NCI-H1105 (cell line): ENCODE measurements at places on chromosomes 6 and 20.

DNA sequence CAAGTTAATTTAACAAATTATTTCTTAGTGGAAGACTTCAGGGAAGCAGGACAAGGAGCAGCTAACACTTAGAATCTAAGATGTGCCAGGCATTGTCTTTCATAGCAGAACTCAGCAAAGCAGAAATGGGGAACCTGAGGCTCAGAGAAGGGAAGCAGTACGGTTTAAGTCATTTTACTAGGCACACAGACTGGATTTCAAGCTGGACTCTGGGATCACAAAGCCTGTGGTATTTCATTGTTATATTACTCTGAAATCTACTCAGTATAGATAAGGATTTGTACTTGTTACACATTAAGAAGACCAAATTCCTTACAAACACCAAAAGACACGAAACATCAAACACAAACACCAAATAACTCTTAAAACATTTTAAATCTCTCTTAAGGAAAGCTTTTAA is 199.6 kb downstream of the ISM1 start:
- DNase-seq = no peak

DNA sequence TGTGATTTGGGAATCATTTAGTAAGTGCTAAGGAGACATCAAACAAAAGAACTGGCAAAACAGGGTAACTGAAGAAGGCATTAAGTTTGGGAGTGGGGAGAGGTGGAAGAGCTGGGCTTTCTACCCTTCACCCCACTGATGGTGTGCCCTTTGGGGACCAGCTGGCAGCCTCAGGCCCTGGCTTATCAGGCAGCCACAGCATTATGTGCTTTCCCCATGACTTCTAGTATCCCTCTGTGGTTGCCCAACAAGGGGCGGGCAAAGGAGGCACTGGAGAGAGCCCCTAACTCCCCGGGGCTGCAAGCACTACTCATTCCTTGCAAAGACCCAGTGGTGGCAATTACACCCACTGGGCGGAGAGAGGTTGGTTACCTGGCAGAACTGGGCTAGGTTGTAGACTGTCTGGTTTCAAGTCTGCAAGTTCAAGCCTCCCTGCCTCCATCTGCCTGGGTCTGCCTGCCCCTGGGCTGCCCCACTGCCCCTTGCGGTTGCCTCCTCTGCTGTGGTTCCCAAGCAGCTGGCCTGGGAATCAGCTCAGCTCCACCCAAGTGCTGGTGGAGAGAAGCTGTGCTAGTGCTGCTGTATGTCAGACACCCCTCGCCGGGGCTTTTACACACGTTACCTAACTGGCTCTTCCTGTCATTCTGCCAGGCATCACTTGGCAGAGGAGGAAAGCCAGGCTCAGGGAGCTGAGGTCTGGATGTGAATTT is 29.9 kb downstream of the KCNK5 start:
- DNase-seq = no peak

DNA sequence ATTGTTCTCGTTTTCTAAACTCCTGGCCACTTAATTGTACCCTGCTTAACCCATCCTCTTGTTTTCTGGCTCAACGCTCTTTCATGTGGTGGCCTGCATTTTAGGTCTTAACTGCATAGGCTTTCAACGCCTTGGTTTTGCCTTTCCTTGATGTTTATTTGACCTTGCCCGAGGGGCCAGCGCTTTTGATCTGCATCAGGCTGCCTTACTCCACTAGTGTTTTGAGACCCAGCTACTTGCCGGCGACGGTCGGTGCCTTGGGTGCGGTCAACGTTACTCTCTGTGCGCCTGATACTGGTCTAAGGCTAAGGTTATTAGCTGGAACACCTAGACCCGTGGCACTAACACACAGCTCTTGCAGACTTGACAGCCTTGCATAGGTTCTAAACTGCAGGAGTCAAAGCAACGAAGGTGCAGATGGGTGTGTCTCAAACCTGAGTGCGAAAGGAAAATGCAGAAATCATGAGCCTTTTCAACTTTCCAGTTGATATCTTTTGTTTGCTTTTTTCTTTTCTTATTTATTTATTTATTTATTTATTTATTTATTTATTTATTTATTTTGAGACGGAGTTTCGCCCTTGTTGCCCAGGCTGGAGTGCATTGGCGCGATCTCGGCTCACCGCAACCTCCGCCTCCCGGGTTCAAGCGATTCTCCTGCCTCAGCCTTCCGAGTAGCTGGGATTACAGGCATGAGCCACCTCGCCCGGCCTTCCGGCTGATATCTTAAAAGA is 138.8 kb downstream of the HFE start:
- DNase-seq = no peak

GRCh38 chr20:58475466-58475865 is 39.7 kb downstream of the APCDD1L start:
- no peak for DNase-seq

GRCh38 chr6:139570166-139570565 is 195.7 kb upstream of the CITED2 start:
- DNase-seq = no peak

GRCh38 chr6:137427656-137428290 is 66.4 kb downstream of the OLIG3 start:
- DNase-seq = no peak

DNA sequence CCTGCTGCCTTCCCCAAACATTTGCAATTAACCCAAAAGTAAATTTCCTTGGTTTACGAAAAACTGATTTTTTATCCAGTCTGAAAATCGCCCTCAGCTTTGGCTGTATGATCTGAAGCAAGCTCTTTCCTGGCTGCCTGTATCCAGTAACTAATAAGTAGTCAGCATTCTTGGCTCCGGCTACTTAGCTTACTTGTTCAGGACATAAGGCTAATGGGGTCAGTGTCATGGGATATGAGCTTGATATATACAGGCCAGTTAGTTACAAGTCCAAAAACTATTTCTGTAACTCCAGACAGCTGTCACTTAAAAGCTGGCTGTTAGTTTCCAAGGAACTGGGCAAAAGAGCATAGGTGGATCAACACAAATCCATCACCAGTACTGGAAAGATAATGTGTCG is 56.2 kb downstream of the KHDC1L start:
- no peak for DNase-seq

DNA sequence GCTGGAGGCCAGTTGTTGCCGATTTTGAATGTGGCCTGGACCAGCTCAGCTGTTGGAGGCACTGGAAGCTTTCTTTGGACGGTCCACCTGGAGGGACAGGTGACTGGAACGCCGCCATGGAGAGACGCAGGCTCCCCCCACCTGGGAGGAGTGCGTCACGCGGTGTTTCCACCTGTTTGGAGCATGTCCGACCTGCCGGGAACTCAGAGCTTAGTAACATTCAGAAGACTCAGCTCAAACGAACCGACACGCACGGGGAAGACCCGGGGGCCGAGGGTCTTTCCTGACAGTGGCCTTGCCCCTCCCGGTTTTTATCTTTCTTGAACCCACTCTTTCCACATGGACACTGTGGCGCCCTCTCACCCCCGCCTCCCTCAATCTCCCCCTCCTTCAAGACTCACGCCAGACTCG is 141.6 kb downstream of the SMOC2 start:
- no peak for DNase-seq

GRCh38 chr20:12016291-12016690 is 98.6 kb downstream of the BTBD3 start:
- no peak for DNase-seq

GRCh38 chr6:26593278-26594130 is 3.2 kb upstream of the ABT1 start:
- no peak for DNase-seq

- no peak for DNase-seq
Measured at GRCh38 chr6:45927421-45928320, 88.0 kb downstream of the CLIC5 start.

GRCh38 chr20:38432292-38432691 is 2.8 kb downstream of the SNHG17 start:
- DNase-seq = no peak

- no peak for DNase-seq
Measured at GRCh38 chr20:23679133-23680092, 9.4 kb downstream of the CST4 start.

DNA sequence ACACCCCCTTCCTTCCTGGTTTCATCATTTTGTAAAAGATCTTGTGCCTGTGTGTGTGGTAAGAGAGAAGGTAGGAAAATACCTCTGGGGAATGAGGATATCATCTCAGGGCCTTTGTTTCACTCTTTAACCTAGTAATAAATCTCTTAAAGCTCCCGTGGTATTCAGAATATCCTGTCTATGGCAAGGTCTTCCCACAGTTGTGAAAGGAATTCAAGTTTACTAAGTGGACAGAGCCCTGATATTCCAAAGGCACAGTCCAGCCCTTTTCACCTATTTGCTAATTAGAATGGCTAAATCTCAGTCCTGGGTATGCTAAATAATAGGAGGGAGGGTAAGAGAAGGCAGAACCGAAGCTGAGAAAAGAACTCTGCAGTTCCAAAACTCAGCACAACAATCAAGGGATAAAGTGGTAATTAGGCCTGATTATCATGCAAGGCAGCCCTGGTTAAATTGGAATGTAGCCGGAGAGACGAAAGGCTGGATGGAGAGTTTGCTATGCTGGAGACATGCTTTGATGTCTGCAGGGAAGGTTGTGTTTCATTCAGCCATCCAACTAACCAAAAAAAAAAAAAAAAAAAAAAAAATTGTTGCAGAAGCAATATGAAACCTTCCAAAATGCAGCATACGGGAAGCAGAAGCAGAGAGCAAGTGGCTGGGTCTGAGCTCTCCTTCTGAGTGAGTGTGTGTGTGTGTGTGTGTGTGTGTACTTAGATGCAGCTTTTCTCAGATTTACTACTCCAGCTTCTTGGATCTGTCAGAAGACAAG is 28.5 kb upstream of the PIM1 start:
- no peak for DNase-seq

GRCh38 chr6:43452896-43453295 is 2.5 kb downstream of the DLK2 start:
- no peak for DNase-seq

GRCh38 chr6:156890627-156891314 is 113.6 kb downstream of the ARID1B start:
- DNase-seq = no peak

GRCh38 chr20:44153636-44154043 is 33.3 kb downstream of the JPH2 start:
- no peak for DNase-seq

- no peak for DNase-seq
Measured at GRCh38 chr20:46334303-46334904, 26.1 kb upstream of the CDH22 start.

DNA sequence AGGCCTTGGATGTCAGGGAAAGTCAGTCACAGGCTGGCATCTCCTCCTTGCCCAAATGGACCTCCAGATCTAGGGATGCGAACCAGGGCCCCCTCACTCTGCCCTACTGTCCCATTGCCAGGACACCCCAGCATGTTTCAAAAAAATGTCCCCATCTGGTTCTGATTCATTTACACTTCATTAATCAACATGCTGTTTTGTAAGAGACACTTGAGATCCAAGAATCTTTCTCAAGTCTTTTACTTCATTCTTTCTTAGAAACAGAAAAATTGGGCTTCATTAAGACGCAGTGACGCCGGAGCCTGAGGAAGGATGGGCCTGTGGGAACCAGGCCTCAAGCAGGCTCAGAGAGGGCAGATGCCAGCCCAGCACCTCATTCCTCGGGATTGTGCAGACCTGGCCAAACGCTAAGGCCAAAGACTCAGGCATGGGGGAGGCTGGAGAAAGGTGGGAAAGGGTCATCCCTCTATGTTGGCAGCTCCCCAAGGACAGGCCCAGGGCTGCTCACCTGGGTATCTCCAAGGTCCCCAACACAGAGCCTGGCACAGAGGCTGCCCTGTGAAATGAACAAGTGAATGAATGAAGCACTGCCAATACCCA is 3.8 kb downstream of the RSPO4 start:
- no peak for DNase-seq

- no peak for DNase-seq
Measured at GRCh38 chr20:36435592-36436541, 105.5 kb upstream of the MYL9 start.

GRCh38 chr6:109322825-109323224 is 59.4 kb downstream of the CD164 start:
- no peak for DNase-seq

GRCh38 chr20:58976061-58976730 is 4.9 kb upstream of the NELFCD start:
- DNase-seq = no peak

GRCh38 chr6:35668096-35668495 is 20.6 kb downstream of the FKBP5 start:
- DNase-seq = no peak

DNA sequence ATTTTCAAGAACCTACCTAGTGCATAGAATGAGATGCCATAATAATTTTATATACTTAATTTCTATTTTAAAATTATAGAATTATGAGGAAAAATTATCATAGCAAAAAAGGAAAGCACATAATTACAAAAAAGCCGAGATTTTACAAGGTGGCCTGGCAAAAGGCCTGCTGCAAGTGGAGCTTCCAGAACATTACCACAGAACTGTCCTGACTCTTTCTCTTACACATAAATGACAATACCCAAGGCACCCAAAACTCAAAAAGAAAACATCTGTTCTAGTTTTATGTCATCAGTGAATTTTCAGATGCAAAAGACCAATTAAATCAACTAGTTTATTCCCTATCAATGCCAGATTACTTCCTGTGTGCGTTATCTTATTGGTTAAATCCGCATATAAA is 74.2 kb downstream of the FILIP1 start:
- no peak for DNase-seq

- no peak for DNase-seq
Measured at GRCh38 chr6:148682990-148683389, 63.8 kb upstream of the UST start.

GRCh38 chr6:81977486-81977885 is 225.0 kb upstream of the TENT5A start:
- DNase-seq = no peak

DNA sequence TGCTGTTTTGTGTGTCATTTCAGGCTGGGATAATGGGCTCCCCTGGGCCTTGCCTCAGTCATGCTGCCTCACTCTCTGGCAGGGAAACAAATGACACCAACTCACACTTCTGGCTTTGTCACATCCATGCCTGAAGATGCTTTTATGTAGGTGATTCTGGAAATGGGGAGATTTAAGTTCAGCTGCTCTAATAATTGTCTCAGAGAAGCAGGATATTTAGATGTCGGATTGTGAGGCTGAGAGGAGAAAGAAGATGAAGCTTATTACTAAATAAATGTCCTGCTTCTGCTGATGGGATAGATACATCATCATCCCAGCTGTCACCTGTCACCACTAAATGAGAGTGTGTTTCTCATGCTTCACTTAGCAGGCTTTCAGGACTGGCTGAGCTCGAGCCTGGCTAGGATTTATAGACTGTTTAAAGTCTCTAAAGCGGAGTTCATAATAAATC is 480.2 kb upstream of the SPTLC3 start:
- no peak for DNase-seq

GRCh38 chr6:126188279-126188909 is 151.5 kb upstream of the CENPW start:
- DNase-seq = no peak
